ENCODE measurements at places on chromosomes 12 and 14.

DNA sequence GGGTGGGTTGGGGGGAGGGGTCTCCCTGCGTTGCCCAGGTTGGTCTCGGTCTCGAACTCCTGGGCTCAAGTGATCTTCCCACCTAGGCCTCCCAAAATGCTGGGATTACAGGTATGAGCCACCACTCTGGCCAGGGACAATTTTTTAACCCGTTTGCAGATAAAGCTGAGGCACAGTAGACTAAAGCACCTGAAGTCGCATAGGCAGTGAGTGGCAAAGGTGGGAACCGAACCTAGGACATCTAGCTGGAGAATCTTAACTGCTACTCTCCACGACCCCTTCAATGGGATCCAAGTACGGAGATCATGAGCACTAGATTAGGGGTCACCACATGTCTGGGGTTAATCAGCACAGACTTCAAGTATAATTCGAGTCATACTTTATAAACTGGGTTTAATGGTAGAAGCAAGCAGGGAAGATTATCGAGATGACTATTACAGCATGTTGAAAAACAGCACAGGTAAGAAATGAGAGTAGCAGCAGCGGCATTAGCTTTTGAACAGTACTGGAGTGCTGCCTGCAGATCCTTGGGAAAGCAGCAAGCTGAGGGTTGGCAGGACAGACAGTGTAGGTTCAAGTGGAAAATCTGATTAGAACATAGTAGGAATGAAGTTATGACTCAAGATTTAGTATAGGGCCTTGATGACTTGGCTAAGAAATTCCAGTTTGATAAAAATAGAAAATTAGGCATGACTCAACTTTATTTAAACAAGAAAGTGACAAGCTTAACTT, 23.9 kb downstream of the NID2 start:
- no peak for DNase-seq

DNA sequence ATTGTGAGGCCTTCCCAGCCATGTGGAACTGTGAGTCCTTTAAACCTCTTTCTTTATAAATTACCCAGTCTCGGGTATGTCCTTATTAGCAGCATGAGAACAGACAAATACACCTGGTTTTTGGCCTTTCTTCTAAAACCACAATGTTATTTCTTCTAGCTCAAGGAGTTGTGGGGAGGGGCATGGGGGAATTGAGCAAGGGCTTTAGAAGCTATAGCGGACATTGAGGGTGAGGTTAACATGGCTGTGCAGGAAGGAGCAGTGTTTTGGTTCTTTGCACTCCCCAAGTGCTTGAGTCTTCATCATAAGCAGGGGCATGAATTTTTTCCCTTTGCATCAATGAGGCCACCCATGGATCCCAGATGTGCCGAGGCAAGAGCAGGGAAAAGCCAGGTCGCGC, 86.8 kb downstream of the SPRING1 start:
- no peak for DNase-seq

DNA sequence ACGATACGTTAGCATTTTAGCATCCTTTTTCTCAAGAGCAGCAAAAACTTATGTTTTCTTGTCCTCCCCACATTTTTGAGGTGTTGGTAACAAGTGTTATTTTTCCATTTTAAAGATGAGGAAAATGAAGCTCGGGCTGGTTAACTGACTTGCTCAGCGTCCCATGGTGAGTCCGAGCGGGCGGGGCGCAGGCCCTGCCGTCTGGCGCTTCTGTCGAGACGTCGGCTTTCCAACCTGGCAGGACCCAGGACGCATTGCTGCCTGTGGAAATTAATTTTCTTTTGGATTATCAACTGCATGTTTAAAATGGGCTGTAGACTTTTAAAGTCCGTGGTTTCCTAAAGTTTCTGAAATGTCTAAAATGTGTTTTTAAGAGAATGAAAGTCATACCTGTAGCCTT, 30.4 kb downstream of the XRCC3 start:
- DNase-seq = no peak

DNA sequence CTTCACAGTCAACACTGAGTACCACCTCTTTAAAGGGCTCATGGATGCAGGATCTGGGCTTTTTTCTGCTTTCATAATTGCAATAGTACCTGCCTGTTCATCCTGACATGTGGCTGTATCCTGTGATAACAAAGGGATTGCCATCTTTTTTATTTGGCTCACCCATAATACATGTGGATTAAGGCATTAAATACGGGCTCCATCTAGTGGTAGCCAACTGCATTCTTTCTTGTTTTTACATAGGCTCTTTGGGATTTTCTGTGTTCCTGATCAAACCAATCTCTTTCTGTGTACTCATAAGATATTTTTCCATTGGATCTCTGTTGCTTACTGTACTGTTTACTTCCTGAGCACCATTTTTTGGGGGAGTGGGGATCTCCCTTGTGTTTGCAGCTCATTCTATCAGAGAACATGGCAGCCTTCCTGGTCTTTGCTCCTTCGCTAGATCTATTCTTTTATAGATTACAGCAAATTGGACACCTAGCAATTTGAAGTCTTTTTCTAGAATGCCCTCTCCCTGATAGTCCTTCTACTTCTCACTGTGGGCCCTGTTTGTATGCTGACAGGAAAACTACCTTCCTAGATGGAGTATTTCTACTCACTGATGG, 723.4 kb upstream of the MDGA2 start:
- DNase-seq = peak; percentile 51

DNA sequence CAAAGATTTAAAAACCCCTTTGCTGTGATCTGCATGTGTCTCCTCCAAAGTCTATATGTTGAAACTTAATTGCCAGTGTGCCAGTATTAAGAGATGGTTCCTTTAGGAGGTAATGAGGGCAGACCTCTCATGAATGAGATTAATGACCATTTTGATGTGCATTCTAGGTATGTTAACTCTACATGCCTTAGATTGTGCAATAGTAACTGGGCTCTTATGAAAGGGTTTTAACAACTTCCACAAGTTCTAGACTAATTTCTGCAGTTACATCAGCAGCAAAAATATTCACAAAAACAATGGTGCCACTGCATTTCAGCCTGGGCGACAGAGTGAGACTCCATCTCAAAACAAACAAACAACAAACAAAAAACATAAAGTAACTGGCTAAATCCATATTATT, 3.8 kb upstream of the TAS2R10 start:
- no peak for DNase-seq

GRCh38 chr14:74495356-74495755, 1.8 kb downstream of the ISCA2 start:
- no peak for DNase-seq

DNA sequence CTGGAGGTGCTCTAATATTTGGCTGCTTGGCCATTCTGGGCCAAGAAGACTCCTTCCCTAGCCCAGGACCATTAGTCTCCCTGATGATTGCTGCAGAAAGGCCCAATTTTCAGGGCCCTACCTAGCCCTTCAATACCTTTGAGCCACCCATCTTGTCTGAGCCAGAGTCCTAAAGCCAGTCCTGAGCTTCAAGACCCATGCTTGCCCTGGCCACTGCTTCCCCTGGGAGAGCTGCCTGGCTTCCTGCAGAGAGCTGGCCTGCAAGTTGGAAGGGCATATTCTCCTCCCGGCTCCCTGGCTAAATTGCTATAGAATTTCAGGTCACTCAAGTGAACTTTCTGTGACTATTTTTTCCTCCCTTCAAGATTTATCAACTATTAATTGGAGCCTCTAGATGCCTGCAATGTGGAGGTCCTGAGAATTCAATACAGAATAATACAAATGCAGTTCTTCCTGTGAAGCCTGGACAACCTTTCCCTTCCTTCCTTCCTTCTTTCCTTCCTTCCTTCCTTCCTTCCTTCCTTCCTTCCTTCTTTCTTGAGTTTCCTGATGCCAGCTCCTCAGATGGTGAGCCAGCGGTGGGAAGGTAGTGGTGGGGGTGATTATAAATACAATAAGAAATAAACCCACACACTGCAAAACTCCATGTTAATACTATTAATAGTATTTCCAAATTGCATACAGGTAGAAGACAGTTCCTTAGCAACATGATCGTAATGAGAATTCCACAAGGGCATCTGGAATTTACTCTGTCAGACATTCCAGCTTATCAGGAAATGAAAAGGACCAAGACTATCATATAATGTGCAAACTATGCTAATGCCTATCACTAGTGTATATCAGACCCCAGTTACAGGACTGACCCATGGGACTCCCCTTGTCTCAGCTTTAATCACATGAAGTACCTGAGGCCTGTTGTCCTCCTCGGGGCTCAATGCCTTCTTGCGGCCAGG, 108.1 kb downstream of the ZFP36L1 start:
- DNase-seq = no peak

- no peak for DNase-seq
Observed at GRCh38 chr14:68143341-68143841, 323.8 kb downstream of the RAD51B start.

DNA sequence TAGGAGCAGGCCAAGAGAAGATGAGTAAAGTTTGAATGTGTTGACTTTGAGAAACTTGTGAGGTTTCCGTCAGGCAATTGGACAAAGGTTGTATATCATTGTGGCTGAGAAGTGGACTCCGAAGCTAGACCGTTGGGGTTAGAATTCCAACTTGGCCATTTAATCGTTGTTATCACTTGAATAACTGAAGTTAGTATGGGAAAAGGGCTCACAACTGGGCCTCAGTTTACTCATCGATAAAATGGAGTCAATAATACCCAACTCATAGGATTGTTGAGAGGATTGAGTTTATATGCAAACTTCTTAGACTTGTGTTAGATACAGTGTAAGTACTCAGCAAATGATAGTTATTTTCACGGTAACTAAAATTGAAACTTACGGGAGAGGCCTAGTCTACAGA, 846 bp downstream of the SLIRP start:
- no peak for DNase-seq

DNA sequence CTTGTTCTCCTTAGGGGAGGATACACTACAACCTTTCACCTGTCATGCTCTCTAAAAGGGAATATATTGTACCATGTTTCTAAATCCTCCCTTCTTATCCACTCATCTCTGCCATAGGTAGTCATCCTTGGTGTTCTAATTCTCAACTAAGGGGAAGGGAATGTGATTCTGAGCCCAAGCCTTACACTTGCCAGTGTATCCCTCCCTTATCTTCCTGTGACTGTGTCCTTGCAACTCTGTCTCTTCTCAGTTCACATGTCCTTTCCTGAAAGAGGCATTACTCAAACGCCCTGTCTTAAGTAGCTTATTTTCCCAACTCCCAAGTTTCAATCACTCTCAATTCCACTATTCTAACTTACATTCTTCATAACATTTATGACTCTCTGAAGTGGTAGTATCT, 44.5 kb upstream of the SYT10 start:
- no peak for DNase-seq

DNA sequence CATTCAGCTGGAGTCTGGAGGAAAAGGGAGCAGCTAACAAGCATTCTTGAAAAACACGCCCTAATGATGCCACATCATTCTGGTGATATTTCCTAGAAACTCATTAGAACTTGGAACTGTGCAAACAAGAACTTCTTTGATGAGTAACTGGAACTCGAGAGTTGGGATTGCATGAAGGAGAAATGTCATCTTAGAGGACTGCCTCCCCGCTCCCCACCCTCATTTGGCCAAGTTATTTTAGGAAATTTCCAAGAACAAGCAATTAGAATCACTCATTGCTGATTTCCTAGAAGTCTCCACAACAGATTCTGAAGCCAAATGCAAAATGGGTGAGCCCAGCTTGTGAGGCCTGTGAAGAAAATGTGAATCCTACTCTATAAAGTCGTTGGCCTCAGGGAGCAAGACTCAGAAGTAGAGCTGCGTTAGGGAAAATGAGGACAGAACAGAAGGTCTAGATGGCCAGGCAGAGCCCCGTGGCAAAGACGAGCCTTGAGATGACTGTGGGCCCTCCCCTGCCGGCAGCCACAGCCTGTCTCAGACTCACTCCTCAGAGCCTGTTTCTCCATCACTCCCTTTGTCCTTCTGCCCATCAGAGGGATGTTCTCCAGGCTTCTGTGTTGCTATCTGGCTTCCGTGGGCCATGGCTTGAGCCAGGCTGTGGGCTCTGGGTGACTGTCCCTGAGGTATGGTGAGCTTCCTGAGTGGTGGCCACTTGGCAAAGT, 38.4 kb downstream of the RTL1 start:
- no peak for DNase-seq

GRCh38 chr12:77025782-77026314, 39.5 kb downstream of the E2F7 start:
- no peak for DNase-seq

DNA sequence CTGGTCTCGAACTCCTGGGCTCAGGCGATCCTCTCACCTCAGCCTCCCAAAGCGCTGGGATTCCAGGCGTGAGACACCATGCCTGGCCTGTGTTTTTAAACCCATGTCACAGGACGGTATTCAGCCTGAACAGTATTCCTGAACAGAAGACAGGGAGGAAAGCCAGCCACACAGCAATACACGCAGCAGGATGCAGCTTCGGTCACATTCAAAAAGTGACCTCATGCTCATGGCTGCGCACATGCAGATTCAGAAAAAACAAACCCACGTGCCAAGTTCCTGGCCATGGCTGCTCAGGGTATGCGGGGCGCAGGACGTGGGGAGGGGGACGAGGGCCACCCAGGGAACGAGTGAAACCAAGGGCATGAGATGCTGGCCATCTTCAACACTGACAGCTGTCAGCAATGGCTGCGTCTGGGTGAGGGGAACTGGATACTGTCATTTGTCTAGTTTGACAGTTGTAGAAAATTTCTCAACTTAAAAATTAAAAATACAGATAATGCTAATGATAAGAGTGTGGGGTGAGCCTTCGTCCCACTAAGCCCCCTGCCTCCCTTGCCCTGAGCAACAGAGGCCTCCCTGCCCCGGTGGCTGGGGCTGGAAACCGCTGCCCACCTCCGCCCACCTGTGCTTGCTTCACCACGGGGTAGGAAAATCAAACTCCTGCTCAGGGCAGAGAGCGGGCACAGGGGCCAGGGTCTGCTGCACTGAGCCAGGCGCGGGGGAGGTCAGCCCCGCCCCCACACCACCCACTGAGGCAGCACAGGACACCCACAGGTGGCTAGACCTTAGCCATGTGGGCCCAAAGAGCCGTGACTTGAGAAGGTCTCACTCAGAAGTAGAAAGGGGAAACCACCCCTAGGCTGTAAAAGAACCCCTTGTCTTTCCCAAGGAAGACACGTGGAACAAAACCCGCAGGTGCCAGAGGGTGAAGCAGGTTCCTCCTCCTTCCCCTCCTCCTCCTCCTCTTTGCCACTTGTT, 84.2 kb downstream of the SCARB1 start:
- DNase-seq = no peak

Data from A549 (cell line).